Gastroesophageal sphincter (tissue), 4 donors: ENCODE measurements at places on chromosomes 2 and 18. TPM values are rescaled to one million over a fixed set of nuclear protein-coding genes. Genes with fewer than 3 reads are reported as not detected.

DNA sequence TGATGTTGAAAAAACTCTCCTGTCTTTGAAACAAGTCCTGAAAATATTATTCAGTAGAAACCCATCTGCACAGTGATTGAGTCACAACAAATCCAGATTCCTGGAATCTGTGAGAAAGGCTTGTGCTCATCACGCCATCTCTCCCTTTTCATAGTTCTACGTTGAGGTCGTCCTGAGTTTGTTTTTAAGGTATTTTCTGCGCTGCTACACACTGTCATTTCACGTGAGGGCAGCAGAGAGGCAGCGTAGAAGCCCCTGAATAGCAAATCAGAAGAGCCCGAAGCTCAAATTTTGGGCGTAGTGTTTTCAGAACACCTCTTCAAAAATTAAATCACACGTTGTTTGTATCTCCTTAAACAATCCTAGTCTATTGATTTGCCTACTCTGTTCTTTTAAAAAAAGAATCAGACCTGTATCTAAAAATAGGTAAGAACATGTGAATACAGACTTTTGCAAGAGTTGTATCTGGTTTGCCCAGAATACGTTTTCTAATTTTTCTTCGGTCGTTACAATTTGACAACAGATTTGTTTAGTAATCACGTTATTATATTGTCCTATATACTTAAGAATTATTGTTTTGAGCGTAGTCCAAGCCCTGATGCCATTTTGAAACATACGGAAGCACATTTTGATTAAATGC lies 61.6 kb upstream of the SLC38A11 start:
- ATAC-seq = no peak

DNA sequence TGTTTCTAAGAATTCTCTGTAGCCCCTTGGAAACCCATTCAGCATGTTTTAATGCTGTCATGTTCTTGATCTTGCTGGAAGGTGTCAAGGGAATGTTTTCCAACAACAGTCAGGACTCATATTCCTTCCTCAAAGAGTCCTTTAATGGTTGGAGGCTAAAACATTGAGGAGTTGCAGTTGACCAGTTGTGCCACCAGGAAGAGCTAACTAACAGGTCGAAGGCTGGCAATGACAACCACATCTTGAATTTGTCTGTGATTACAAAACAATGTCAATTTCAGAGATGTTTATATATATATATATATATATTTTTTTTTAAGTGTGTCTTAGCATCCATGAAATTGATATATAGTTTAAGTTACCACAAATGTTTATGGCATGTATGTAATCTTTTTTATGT lies 151.5 kb downstream of the INO80D start:
- ATAC-seq = no peak

DNA sequence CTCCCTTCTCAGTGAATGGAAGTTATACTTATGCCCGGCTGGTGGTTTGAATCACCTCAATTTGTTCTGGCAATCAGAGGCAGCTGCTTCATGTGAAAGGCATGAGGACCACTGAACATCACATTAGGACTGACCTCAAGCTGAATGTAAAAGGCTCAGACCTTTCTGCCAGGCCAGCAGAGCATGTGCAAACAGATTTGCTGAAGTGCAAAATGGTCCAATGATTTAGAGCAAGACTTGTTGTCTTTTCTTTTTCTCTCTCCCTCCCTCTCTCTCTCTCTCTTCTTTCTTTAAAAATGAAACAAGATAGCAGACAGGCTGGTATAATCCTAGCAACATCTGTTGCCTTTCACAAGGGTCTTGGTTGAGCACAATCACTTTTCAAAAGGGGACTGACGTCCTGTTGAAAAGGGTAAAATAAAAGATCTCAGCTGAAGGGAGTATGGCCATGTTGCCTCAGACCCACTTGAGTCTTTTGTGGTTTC lies 13.3 kb upstream of the CDH7 start:
- ATAC-seq = no peak

DNAJC5G gene
- total RNA-seq = not detected
